Frontal cortex (tissue), 4 donors: ENCODE measurements at places on chromosomes 7 and 10.

- no peak for DNase-seq
These were observed 8.8 kb upstream of the AFAP1L2 start for GRCh38 chr10:114412907-114413797.

DNA sequence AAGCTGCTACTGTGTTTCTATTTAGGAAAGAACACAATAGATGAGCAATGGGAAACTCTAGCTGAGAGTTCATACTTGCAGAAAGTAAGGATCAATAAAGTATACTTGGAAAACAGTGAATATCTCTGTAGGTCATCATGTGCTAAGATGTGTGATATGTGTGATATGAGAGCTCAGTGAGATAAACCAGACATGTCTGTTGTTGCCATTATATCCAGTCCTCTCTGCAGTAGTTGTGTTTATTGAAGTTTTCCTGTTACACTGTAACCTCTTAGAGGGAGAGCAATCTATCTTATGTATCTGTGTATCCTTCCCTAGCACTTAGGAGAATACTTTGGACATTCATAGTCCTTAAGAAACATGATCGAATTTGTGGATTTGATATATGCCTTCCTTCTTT is 19.1 kb downstream of the TRUB1 start:
- DNase-seq: no peak

- no peak for DNase-seq
These were observed 126.3 kb downstream of the SNX10 start for GRCh38 chr7:26417911-26418413.

GRCh38 chr7:72540923-72541322 is 128.8 kb upstream of the CALN1 start:
- no peak for DNase-seq

DNA sequence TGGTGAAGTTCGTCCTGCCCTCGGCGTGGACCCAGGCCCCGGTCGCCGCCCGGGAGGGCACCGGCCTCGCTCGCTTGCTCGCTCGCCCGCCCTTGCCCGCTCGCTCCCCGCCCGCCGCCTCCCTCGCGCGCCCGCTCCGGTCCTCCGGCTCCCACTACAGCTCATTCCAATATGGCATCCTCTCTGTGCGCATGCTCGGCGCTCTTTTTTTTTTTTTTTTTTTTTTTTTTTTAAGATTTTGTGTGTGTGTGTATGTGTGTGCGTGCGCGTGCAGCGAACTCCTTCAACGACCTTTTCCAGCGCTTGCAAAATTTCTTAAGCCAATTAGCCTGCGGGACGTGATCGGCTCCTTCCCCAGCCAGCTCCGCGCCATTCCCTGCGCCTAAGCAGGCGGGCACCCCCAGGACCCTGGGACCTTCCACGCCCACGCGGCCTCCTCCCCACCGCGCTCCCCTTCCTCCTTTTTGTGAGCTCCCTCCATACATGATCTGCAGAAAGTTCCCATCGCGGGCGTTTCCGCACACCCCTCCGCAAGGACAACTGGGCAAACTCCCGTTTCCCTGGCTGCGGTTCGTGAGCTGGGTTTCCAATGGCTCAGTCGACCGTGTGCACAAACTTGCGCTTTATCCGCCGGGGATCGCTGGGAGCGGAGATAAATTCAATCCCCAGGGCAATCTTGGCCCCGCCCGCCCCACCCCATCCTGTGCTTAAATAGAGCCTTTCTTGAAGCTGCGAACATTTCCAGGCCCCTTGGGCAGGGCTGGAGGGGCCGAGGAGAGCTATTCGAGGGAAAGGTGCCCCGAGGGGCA is at the start of gene SFMBT2:
SFMBT2 (minus strand) TSS at position 173 of the 809 bp plus-strand sequence. CDS start 29,136 bp downstream, outside the sequence.
- peak; percentile 87 for DNase-seq

- no peak for DNase-seq
These were observed 94.2 kb upstream of the IGFBP3 start for GRCh38 chr7:46015107-46015868.

DNA sequence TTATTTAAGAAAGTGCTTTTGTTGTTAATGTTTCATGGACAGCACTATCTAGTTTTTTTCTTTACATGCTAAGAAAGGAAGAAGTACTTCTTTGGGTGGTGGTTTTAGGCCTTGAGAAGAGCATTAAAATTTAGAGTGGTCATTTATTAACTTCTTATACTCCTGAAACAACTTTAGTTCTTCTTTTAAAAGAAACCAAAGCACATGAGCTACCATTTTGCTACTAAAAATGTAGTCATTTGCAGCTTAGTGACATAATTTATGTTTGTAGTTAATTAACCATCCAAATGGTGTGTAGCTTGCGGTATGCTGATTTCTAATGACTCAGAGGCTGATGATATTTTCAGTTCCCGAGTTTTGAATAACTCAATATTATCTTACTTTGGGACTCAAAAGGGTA is 207.5 kb downstream of the BBS9 start:
- no peak for DNase-seq

DNA sequence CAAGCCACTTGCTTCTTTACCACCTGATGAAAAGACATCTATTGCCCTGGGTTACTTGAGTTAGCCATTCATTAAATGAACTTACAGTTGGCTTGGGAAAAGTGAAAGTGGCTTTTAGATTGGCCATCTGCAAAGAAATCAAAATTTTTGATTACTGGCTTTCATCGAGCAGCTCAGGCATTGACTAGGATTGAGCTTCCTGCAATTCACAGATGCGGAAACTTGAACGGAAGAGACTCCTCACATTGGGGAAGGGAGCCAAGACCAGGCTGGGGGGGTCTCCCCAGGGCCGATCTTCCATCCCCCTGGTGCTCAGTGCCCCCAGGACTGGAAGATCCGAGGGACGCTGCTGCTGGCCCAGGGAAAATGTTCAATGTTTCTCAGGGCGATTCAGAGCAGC is 145.4 kb downstream of the PIP4K2A start:
- no peak for DNase-seq

DNA sequence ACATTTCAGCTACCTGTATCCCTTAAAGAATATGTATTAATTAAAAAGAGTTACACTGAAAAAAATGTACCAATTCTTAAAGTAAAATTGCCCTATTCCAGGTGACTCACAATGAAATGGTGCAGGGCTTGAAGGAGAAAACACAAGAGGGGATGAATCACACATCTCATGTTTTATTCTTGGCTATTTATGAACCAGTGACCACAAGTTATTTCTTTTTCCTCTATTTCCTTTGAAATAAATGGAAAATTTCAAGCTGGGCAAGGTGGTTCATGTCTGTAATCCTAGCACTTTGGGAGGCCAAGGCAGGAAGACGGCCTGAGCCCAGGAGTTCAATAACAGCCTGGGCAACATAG is 106.8 kb downstream of the UBE2H start:
- DNase-seq: no peak

DNA sequence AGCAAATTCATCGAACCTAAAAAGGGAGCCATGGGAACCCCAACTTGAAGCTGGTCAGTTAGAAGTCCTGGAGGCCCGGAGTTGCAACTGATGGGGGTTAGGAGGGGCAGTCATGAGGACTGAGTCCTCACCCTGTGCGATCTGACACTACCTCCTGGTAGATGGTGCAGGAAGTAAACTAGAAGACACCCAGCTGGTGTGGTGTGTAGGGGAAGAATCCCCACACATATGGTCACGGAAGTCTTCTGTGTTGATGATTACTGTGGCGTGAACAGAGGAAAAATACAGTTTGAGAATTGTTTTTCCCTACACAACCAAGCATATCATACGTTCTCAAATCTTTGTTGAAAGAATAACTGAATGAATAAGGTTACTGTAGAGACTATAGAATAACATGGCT is 164.6 kb upstream of the KCTD7 start:
- DNase-seq: no peak

GRCh38 chr7:128833946-128834325 is 3.7 kb downstream of the FLNC start:
- no peak for DNase-seq

DNA sequence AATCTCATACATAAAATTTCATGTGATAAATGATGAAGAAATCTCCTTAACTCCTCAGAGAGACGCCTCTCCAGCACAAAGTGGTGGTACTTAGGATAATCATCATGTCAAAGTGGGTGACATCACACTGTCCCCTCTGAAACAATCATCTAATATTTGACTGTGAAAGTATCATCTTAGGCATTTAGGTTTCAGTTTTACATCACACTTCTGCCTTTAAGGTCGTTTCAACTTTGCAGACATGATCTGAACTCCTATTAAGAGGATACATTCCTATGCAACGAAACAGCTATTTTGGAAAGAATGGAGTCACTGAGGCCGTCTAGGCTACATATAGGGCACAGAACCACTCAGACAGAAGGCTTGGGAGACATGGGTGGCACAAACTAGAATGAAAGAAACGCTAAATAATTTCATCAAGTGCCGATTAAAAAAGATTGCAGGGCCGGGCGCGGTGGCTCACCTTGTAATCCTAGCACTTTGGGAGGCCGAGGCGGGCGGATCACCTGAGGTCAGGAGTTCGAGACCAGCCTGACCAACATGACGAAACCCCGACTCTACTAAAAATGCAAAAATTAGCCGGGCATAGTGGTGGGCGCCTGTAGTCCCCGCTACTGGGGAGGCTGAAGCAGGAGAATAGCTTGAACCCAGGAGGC is 2.0 kb downstream of the VOPP1 start:
- DNase-seq: no peak

- no peak for DNase-seq
These were observed 38.4 kb downstream of the CARD11 start for GRCh38 chr7:3005257-3005656.

- DNase-seq: no peak
These were observed 107.3 kb upstream of the TMEM72 start for GRCh38 chr10:44803862-44804261.

- no peak for DNase-seq
These were observed 32.5 kb downstream of the GNA12 start for GRCh38 chr7:2811476-2812113.

GRCh38 chr7:11492307-11492706 is 339.7 kb downstream of the THSD7A start:
- DNase-seq: no peak

DNA sequence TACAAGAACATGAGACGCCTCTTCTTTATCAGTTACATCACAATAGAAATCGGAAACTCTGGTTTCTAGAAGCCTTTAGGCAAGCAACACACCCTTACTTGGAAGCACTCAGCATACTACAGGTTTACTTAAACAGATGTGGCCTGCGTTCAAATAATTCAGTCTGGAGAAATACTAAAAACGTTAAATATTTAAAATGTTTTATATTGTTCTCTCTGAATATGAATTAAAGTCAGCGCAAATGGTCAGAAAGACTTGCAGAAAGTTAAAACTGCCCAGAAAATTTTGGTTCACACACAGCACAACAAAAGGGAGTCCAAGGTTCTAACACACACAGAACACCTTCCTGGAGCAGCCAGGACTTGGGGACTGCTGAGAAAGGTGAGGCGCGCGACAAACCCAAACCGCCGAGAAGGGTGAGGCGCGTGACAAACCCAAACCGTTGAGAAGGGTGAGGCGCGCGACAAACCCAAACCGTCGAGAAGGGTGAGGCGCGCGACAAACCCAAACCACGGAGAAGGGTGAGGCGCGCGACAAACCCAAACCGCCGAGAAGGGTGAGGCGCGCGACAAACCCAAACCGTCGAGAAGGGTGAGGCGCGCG is 25.8 kb downstream of the ESYT2 start:
- DNase-seq: no peak

- no peak for DNase-seq
These were observed 34.3 kb upstream of the ARL4A start for GRCh38 chr7:12653110-12653509.

DNA sequence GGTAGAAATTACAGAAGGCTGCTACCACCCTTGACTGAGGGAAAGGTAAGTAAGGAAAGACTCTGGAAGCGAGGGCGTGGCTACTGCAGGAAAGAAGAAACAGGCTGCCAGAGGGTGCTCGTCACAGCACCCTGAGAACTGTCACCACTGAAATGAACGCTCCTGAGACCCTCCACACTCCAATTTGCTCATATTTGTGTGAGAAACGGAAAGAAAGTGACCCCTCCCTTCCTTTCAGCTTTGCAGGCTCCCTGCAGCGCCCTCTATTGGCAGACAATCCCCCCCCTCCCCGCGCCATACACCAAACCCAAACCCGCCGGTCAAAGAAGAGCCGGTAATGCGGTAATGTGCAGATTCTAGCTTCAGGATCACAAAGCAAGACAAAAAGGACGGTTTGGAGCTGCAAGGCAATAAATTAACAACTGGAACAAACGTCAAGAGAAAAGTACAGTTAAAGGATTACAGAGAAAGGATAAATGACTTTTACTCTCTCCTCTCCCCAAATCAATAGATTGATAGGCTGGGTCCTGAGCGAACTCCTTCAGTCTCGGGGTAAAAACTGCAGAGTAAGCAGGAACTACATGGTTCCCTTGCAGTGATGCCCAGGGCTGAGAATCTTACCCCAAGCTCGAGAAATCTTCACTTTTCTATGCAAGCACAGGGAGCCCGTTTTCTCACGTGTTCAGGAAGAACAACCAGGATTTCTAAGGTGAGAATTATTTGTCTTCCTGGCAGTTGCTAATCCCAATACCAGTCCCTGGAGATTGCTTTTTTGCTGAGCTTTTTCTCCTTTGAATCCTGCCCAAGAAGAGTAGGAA is 47.6 kb downstream of the STEAP1B start:
- DNase-seq: no peak

- DNase-seq: no peak
These were observed 46.1 kb upstream of the ZMIZ1 start for GRCh38 chr10:79022565-79023230.

- DNase-seq: no peak
These were observed 1167.3 kb upstream of the CELF2 start for GRCh38 chr10:9850415-9850814.

- no peak for DNase-seq
These were observed 47.2 kb downstream of the DNAJC12 start for GRCh38 chr10:67790534-67791408.

- DNase-seq: peak; percentile 12
These were observed 449.6 kb downstream of the GRM8 start for GRCh38 chr7:126803060-126803665.

DNA sequence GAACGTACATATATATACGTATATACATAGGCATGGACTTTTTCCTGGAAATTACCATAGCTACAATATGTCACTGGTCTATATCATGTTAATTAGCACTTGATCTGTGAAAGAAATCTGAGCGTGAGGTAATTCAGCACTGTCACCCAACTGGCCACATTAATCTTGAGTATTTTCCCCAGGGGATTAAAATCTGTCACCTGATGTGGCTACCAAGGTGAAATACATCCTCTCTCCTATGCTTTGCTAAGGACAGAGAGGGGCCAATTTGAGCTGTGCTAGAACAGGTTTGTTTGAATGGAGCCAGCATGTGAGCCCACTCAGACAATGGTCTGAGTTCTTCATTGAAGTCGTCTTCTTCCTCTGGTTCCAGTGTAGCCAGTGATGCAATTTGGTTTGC is 33.3 kb downstream of the CYCS start:
- DNase-seq: no peak

DNA sequence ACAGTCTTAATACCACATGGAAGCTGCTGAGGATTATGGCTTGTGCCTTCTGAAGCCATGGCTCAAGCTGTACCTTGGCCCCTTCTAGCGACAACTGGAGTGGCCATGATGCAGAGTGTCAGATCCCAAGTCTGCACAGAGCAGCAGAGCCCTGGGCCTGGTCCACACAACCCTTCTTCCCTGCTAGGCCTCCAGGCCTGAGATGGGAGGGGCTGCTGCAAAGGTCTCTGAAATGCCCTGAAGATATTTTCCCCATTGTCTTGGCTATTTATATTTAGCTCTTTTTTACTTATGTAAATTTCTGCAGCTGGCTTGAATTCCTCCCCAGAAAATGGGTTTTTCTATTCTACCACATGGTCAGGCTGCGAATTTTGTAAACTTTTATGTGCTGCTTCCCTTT is 804.6 kb upstream of the ZWINT start:
- no peak for DNase-seq

- DNase-seq: no peak
These were observed 62.6 kb upstream of the HMX3 start for GRCh38 chr10:123073187-123073586.

GRCh38 chr10:129471447-129472175 is 4.6 kb downstream of the MGMT start:
- DNase-seq: no peak
